ENCODE measurements at places on chromosomes 13 and 19. TPM values are rescaled to one million over a fixed set of nuclear protein-coding genes. Genes with fewer than 3 reads are reported as not detected.

Gene HIPK4
- not detected for total RNA-seq

Gene GRK1
- total RNA-seq = not detected

Gene TEX26
- total RNA-seq = not detected

Gene PSG6
- not detected for total RNA-seq

Gene KCNK6
- total RNA-seq = 3.3 TPM

Gene ZNF536
- 30.8 TPM for total RNA-seq

Gene KLK4
- not detected for total RNA-seq

Gene MYADM
- 27.6 TPM for total RNA-seq

- DNase-seq = no peak
Measured at GRCh38 chr13:20891768-20892167, 10.8 kb downstream of the XPO4 start.

- DNase-seq = no peak
Measured at GRCh38 chr19:29521291-29522075, 4.3 kb upstream of the VSTM2B start.

DNA sequence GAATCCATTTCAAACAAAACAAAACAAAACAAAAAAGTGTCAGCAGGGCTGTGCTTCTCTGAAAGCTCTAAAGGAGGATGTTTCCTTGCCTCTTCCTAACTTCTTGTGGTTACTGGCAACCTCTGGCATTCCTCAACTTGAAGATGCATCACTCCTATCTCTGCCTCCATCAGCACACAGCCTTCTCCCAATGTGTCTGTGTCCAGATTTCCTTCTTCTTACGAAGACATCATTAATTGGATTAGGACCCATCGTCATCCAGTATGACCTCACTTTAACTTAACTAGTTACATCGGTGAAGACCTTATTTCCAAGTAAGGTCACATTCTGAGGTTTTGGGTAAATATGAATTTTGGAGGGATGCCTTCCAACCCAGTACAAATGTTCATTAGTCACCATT, 33.8 kb upstream of the GTF2F2 start:
- DNase-seq = no peak

DNA sequence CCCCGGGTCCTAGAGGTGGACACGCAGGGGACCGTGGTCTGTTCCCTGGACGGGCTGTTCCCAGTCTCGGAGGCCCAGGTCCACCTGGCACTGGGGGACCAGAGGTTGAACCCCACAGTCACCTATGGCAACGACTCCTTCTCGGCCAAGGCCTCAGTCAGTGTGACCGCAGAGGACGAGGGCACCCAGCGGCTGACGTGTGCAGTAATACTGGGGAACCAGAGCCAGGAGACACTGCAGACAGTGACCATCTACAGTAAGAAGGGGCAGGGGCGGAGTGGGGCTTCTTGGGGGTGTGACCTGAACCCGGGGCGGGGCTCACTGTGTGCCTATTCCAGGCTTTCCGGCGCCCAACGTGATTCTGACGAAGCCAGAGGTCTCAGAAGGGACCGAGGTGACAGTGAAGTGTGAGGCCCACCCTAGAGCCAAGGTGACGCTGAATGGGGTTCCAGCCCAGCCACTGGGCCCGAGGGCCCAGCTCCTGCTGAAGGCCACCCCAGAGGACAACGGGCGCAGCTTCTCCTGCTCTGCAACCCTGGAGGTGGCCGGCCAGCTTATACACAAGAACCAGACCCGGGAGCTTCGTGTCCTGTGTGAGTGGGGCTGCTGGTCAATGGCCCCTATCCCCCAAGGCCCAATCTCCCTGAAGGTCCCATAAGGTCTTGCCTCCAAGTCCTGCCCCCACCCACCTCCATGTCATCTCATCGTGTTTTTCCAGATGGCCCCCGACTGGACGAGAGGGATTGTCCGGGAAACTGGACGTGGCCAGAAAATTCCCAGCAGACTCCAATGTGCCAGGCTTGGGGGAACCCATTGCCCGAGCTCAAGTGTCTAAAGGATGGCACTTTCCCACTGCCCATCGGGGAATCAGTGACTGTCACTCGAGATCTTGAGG, 2.4 kb upstream of the ICAM4 start:
- DNase-seq = no peak

GRCh38 chr13:105573136-105573535, 962.3 kb downstream of the EFNB2 start:
- no peak for DNase-seq

DNA sequence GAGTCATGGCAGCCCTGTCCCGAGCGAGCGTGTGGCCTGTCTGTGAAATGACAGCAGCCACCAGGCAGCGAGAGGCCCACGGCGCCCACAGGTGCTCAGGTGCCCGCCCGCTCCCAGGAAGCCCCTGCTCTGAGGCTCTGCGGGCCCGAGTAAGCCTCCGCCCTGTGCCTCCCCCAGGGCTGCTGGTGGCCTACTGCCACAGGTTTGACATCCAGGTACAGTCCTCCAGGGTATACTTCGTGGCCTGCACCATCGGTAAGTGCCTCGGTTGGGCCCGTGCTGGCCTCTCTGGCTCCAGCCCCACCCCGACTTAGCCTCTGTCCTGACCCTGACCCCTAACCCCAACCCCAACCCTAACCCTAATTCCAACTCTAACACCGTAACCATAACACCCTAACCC, 15.0 kb upstream of the TMPRSS9 start:
- no peak for DNase-seq

- no peak for DNase-seq
Measured at GRCh38 chr13:37599519-37599918, 951 bp upstream of the POSTN start.

DNA sequence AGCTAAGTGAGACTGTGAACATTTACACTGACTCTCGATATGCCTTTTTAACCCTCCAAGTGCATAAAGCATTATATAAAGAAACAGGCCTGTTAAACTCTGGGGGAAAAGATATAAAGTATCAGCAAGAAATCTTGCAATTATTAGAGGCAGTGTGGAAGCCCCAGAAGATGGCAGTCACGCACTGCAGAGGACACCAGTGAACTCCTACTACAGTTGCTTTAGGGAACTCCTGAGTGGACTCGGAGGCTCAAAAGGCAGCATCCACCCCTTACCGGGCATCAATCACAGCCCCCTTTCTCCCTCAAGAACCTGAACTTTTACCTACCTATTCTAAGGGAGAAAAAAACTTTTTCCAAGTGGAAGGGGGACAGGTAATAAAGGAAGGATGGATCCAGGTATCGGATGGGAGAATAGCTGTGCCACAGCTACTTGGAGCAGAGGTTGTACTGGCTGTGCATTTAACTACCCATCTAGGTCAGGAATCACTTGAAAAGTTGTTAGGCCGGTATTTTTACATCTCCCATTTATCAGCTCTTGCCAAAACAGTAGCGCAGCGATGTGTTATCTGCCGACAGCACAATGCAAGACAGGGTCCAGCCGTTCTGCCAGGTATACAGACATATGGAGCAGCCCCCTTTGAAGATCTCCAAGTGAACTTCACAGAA, 80.1 kb downstream of the ZNF486 start:
- DNase-seq = no peak

GRCh38 chr19:51124729-51125128, at the start of gene SIGLEC9:
TSS of gene SIGLEC9 (plus strand) at chr19:51124906. CDS start at chr19:51124975, 69 bp downstream.
- no peak for DNase-seq

- no peak for DNase-seq
Measured at GRCh38 chr13:39034085-39034484, 3.8 kb downstream of the PROSER1 start.

GRCh38 chr19:7871437-7872305, 2.5 kb downstream of the PRR36 start:
- DNase-seq = peak; percentile 55

DNA sequence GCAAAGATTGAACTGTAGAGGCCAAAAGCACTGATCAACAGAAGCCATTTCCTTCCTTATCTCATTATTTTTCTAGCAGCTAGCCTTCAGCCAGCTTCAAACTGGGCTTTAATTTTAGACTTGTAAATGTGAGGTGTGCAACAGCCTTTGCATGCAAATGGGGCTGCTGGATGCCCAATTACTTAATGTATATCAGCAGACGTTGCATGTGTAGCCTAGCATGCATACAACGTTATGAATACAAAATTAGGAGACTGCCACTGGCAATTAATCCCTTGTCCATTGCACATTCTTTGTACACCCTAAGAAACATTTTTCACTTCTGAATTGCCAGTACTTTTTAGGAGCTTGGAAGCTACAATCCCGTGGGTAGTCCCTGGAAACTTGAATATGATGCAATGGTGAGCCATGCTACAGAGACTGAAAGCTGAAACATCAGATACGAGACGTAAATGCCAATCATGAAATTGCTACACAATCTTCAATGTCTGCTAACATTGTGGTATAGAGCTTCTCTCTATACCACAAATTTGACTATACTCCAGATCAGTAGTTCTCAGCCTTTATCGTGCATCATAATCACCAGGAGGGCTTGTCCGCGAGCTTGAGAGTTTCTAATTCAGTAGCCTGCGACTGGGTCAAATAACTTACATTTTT, 20.2 kb downstream of the EPSTI1 start:
- DNase-seq = no peak

- DNase-seq = no peak
Measured at GRCh38 chr13:105509981-105510762, 1025.3 kb downstream of the EFNB2 start.

DNA sequence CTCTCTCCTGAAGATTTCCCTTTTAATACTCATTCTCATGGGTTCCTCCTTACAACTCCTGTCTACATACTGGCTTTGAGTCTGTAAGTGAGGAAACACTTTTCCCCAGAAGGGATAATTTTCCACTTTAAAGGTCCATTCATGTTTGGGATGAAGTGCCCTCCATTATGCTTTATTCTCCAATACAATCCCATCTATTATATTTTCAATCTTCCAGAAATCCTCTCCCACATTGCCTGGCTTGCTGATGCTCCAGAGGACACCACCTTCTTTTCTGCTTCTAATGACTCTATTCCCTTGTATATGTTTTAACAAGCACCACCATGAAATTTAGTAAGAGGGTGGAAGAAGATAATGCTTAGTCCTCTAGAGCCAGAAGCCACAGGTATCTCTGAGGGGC, 92.7 kb upstream of the NBEA start:
- no peak for DNase-seq

GRCh38 chr19:42174958-42175734, 42.3 kb downstream of the DEDD2 start:
- DNase-seq = no peak

DNA sequence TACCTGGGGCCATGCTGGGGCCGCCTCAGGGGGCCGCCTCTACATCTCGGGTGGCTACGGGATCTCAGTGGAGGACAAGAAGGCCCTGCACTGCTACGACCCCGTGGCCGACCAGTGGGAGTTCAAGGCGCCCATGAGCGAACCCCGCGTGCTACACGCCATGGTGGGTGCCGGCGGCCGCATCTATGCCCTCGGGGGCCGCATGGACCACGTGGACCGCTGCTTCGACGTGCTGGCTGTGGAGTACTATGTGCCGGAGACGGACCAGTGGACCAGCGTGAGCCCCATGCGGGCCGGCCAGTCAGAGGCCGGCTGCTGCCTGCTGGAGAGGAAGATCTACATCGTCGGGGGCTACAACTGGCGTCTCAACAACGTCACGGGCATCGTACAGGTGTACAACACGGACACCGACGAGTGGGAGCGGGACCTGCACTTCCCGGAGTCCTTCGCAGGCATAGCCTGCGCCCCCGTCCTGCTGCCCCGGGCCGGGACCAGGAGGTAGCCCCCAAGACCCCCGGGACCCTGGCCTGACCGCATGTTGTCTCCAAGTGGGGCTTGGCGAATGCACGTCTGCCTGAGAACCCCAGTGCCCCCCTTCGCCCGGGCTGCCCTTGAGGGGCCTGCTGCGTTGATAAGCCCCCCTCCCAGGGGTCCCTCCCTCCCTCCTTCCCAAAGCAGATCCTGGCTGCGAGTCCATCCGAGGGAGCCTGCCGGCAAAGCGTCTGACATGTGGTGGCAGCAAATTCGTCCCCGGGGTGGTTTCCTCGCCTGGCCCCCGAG, 14.5 kb upstream of the CRTC1 start:
- no peak for DNase-seq

DNA sequence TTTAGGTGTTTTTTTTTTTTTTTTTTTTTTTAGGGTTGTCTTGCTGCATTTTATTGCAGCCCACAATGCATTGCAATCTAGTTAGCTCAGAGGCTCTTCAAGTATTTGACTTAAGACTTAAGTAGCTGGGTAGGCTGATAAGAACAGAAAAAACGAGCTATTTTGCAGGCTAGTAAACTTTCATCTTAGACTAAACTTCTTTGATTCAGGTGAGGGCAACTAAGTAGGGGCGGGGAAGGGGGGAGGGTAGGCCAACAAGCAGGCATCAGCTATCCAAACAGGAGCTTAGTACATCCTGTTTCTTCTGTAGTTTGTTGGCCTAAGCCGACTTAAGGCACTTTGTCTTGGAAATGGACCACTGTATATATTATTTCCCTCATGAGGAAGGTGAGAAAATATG, 4.9 kb upstream of the TDRD3 start:
- DNase-seq = no peak

DNA sequence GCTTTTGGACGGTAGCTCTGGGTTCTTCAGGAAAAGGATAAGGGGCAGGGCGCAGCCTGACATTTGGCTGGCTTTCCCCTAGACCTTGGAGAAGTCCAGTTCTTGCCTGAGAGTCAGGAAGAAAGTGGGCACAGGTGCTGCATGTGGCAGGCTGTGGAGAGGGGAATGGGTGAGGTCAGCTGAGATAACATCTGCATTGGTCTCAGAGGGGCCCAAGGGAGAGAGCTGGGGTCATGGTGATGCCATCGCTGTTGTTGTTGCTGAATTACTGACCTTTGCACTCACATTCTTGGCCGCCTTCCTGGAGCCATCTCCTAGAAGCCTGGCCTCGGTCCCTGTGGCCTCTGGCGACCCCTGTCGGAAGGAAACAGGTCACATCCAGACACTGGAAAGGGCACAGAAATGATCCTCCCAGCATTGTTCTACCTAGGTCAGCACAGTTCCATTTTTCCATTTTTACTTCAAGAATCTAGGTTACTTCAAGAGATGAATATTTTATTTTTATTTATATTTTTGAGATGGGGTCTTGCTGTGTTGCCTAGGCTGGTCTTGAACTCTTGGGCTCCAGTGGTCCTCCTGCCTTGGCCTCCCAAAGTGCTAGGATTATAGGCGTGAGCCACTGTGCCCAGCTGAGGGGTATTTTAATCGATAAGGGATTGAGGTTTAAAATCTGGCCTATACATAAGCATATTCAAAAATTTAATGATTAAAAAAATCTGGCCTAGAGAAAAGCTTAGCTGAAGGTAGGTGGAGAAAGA, 6.5 kb upstream of the LIPE start:
- peak; percentile 80 for DNase-seq

GRCh38 chr19:4138445-4138844, 14.5 kb upstream of the MAP2K2 start:
- no peak for DNase-seq

DNA sequence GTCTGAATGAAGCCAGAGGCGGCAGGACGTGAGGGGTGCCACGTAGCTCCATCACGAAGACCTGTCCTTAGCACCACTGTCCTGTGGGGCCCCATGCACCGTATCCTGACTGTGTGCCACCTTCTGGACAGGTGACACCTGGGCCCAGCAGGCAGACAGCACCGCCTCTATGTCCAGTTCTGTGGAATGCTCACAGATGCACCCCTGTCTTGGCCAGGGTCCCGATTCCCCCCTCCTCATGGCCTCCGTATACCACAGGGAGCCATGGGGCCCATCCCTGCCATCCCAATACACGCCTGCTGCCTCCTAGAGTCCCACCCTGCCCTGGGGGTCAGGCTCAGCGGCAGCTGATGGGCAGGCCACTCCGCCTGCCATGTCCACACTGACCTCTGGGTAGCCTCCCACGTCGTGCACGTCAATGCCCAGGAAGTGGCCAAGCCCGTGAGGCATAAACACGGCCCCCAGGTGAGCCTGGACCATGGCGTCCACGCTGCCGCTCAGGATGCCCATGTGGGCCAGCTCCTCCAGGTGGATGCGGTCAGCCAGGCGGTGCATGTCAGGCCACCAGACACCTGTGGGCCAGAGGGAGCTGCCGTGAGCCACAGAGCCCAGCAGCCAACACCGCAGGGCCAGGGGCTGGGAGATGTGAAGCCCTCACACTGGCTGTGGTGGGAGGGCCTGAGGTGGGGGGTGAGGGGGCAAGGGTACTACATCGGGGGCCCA, 17.6 kb downstream of the CEBPG start:
- DNase-seq = no peak

Data from tibial nerve (tissue), 4 donors.